ENCODE measurements at places on chromosomes 16 and 17. TPM values are rescaled to one million over a fixed set of nuclear protein-coding genes. Genes with fewer than 3 reads are reported as not detected.

DNA sequence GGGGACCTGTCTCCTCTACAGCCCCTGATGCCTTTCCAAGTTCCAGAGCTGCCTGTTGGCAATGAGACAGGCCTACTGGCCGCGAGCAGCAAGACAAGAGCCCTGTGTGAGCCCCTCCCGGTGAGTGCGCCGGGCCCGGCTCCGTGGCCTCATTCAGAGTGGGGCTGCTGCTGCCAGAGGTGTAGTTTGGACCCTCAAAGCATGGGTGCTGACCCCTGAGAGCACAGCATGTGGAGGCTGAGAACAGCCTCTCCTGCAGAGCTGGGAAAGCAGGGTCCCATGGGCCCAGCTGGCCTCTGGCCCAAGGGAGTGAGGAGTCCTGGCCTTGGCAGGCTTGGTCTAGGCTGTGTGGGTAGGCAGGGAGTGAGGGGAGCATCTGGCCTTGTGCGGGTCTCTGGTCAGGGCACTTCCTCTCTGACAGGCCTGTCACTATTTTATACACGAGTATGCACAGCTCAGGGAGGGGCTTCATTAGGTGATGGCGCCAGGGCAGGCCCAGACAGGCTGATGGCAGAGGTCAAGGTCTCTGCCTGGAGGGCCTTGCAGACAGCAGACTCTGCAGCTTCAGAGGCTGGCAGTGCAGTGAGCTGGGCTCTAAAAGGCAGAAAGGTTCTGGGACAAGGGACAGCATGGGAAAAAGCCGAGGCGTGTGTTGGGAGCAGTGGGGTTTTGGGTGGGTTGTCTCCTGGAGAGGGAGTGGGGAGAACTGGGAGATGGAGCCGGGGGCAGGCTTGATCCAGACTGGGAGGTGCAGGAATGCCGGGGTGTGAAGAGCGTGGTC, 43.4 kb downstream of the ADCY7 start:
- no peak for ATAC-seq

GRCh38 chr16:47519546-47519945, 58.4 kb downstream of the PHKB start:
- ATAC-seq: no peak

KNOP1 gene
- 6.9 TPM for total RNA-seq

- ATAC-seq: no peak
These were observed 57.9 kb upstream of the SLC12A3 start for GRCh38 chr16:56807011-56807675.

GRCh38 chr17:3043737-3044365, 19.6 kb downstream of the OR1D5 start:
- no peak for ATAC-seq

DNA sequence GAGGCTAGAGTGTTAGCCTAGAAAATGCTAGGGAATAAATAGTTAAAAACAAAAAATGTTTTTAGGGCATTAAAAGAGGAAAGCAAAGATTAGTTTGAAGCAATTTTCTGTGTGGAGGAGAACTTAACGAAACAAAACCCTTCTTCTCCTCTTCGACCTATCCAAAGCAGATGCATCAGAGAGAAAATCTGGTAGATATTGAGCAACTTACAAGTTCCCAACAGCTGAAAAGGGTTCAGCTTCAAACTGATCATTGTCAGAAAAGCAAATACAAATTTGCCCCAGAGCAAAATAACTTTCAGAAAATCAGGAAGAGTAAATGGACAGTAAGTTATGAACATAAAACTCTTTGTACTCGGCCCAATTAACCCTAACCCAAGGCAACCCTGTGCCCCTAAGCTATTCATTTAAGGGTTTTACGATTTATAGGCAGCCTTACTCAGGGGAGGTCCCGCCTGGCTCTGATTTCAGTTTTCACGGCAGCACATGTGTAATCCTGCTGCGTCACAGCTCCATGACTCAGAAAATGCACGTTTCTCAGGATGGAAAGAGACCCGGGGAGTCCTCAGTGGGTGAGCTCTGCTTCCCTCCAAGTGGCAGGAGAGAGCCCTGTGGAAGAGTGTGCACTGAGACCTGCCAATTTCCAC, 405.7 kb upstream of the SALL1 start:
- peak; percentile 41 for ATAC-seq

GRCh38 chr17:29744121-29744520, 121.4 kb upstream of the CORO6 start:
- ATAC-seq: no peak

- peak; percentile 43 for ATAC-seq
These were observed 166.3 kb downstream of the MSI2 start for GRCh38 chr17:57422574-57423164.

DNA sequence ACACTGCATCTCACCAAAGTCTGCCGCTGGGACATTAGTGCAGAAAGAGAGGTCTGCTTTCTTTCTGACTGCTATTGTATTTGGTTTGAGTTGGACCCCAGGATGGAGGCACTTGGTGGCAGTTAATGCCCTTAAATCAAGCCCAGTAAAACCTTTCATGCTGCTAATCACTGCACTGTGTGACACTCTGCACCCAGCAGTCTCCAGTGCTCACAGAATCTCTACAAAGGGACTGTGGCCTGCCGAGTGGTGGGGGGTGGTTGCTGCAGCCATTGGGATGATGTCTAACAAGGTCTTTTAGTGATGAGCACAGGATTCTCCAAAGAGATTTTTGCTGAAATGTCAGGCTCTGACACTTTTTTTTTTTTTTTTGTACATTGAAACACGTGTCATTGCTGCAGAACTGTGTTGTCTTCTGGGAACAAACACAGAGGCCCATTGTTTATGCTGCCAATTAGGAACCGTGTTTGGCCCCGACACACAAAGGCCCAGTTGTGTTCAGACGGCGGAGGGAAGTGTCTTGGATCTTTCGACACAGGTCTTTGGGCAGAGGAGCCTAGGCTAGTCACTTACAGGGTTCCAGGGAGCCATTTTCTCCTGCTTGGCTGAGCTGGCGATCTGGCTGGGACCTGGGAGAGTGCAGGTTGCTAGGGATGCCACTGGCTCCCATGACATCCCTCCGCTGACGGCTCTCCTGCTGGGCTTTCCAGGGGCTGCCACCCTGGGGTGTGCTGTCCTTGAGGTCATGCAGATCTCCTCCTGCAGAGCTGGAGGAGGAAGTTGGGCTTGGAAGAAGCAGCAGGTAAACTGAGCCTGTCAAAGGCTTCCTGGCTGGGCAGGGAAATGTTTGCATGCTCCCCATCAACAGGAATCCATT, 16.2 kb upstream of the TNRC6C start:
- no peak for ATAC-seq

- ATAC-seq: no peak
These were observed 241.6 kb downstream of the CNTNAP4 start for GRCh38 chr16:76518781-76519180.

SRCIN1 gene
- 0.67 TPM for total RNA-seq

DNA sequence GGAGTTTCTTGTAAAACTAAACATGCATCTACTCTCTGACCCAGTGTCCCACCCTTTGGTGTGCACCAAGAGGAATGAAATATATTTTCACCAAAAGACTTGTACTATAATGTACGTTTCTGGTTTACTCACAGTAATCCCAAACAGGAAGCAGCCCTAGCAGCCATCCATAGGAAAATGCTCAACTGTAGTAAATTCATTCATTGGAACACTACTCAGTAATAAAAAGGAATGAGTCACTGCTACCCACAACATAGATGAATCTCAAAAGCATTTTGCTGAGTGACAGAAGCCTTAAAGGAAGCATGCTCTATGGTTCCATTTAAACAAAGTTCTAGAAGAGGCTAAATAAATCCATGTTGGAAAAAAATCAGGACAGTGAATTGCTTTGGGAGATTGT, 37.6 kb upstream of the DHRS7B start:
- ATAC-seq: no peak

- no peak for ATAC-seq
These were observed 1.1 kb upstream of the CDC27 start for GRCh38 chr17:47190243-47190642.

DNA sequence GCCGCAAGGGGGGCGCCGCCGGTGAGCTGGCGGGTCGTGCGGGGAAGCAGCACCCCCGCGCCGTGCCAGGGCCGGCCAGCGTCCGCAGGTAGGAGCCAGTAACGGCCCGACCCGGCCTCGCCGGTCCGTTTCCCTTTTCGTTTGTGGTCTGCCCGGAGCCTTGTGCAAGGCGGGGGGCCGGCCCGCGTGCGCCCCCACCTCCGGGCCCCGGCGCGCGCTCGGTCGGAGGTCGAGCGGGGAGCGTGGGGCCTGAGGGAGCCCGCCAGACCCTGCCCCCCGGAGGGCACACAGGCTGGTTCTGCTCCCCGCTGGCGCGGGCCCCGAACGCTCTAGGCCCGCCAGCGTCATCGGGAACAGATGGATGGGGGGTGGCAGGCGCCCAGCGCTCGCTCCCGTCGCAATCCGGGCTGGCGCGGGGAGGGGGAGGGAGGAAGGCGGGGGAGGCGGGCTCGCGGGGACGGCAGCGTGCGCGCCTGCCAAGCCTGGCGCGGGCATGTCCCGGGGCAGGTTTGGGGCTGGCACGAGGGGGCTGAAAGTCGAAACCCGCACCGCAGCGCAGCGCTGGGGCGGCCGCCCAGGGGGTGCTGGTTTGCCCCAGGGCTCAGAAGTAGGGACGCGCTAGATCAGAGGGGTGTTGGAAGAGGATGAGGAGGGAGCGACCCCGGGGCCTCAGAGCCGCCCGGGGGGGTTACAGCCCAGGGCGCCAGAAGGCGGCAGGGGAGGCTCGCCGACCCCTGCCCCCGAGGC, 1.5 kb upstream of the GSE1 start:
- ATAC-seq: peak; percentile 62

PGAP3 gene
- 13.6 TPM for total RNA-seq

- ATAC-seq: no peak
These were observed 148.0 kb downstream of the FOXL1 start for GRCh38 chr16:86726340-86726739.

DNA sequence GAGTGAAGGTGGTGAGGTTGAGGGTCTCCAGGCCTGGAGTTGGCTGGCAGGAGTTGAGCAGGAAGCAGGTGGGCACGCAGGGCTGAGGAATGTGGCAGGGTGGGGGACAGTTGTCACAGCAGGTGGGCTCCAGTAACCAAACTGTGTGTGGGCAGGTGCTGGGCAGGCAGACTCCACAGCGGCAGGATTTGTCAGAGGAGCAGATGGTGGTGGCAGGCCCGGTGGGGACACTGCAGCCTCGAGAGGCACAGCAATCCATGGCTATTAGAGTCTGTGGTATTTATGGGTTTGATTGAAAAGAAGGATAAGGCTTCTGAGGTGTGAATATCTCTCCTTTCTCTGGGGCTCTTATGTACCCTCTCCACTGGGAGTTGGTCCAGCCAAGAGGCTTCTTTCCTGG, at the start of gene KRTAP3-3:
Gene KRTAP3-3 (minus strand): TSS at position 326 of the 400 bp plus-strand sequence. CDS start 67 bp downstream, at position 259.
- ATAC-seq: no peak

TK1 gene
- 3.4 TPM for total RNA-seq

SLC5A11 gene
- not detected for total RNA-seq

- ATAC-seq: no peak
These were observed 1.5 kb downstream of the HOXB5 start for GRCh38 chr17:48592057-48592514.

SULT1A1 gene
- total RNA-seq: 10.7 TPM

Data from gastroesophageal sphincter (tissue), 4 donors.